AG08396 (cell line): ENCODE measurements at places on chromosomes 12 and 14.

- peak; percentile 10 for DNase-seq
Observed at GRCh38 chr14:38404100-38404541, 148.2 kb upstream of the CLEC14A start.

DNA sequence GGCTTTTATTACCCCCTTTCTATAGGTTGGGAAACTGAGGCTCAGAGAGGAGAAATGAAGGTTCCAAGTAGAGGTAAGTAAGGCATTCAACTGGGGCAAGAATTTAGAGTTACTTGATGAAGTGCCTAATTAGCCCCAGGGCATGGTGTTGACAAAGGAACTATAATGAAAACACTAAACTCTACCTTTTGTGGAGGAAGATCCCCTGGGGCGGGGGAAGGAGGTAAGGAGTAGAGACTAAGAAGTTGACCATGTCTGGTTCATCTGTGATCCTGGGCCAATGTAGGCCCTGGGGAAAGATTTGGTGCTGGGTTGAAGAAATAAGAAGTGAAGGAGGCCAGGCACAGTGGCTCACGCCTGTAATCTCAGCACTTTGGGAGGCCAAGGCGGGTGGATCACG lies 16.2 kb upstream of the COX6A1 start:
- no peak for DNase-seq

GRCh38 chr12:69324797-69325466 lies 23.2 kb upstream of the LYZ start:
- no peak for DNase-seq

- peak; percentile 85 for DNase-seq
Observed at GRCh38 chr14:100662879-100663760, 63.6 kb upstream of the DLK1 start.

DNA sequence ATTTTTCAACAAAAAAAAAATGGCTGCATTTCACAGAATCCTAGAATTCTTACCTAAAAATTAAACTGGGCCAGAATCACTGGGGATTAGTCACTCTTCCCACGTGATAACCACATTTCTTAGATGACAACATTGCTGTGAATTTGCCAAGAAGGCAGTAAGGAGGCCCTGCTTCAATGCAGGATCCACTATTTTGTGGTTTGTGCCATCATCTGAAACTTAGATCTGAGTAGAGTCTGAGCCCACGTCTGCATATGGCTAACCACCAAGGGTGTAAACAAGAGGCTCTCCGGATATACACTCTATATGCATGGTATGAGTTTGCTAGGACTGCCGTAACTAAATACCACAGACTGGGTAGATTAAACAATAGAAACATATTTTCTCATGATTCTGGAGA lies 24.4 kb upstream of the TBX5 start:
- peak; percentile 90 for DNase-seq

- no peak for DNase-seq
Observed at GRCh38 chr12:77572371-77572770, 258.3 kb upstream of the NAV3 start.

DNA sequence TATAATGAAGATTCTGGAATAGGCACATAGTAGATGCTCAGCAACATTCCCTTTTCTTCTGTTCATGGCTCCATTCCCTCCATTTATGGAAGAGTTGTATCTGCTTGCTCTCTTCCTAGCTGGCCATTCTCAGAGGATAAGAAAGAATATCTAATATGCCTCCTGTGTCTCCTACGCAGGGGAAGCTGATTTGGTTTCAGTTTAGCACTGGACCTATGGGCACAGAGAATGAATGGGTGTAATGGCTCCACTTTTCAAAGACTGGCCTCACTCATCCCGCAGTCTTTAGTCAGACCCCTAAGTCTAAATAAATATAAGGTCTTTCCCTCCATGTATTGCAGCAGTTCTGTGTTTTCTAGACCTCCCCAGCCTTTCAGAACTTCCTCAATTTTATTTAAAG lies 2.0 kb downstream of the PKP2 start:
- no peak for DNase-seq

DNA sequence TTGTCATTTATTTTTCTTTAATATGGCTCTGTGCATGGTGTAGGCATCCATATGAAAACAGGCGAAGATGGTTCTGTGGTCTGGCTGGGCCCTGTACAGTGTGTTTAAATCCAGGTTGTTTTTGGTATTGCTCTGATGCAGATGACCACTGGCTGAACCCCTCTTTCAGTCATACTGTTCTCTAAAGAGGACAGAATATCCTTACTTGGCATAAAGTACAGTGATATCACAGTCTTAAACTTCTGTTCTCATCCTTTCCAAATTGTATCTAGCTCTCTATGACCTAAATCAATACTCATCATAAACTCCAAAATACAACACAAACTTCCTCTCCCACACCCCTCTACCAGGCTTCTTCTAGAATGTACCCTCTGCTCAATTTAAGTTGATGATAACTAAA lies 252.7 kb upstream of the FAR2 start:
- no peak for DNase-seq
